Right lobe of liver (tissue), 6 donors: ENCODE measurements at places on chromosomes 6 and 20. TPM values are rescaled to one million over a fixed set of nuclear protein-coding genes. Genes with fewer than 3 reads are reported as not detected.

The TXLNB gene
- 0.18 TPM for total RNA-seq

The OVOL2 gene
- total RNA-seq = 0.25 TPM

The HDGFL1 gene
- total RNA-seq = not detected

The LY6G5B gene
- 2.7 TPM for total RNA-seq

The TSBP1 gene
- total RNA-seq = not detected

The CNBD2 gene
- total RNA-seq = 1.9 TPM

The MAFB gene
- 30.6 TPM for total RNA-seq

The PNPLA1 gene
- total RNA-seq = not detected
